ENCODE measurements at places on chromosomes 3 and 15.

DNA sequence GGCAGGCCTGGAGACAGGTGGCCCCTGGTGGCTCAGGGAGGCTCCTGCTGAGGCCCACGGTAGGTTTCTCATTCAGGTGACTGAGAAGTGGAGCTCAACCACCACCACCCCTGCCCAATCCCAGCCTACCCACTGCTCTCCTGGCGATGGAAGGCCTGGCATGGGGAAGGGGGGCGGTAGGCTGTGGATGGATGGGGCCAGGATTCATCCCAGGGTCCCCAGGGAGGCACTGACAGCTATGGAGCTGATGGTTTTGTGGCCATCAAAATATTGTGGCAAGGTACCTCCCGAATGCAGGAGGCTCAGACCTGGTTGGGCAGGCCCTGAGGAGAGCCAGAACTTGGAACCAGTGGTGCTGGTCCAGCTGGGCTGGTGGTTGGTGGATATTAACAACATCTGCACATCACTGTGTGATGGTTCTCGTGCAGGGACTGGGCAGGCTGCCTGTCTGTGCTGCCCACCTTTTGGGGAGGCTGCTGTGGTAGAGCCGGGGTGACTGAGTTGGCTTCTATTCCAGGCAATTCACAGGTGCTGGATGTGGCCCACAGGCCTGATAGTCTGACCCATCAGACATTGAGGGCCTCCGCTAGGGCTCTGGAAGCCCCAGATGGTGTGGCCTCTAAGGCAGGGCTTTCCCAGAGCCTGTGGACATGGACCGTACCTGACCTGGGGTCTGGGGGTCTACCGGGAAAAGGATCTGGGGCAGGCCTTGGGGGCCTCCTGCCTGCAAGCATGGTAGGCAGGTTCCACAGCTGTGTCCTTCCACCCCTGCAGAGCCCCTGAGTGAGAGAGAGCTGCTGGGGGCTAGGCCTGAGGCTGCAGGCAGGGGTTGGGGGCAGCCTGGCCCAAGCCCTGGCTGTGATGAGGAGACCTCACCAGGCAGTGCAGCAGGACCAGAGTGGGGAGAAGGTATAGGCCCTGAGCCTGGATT lies 3.4 kb downstream of the ZBTB47 start:
- no peak for DNase-seq

GRCh38 chr3:86930181-86930580 lies 60.8 kb downstream of the VGLL3 start:
- no peak for DNase-seq

- no peak for DNase-seq
These were observed 89.4 kb downstream of the FOXB1 start for GRCh38 chr15:60093273-60094067.

GRCh38 chr3:71492974-71493771 lies 90.4 kb downstream of the FOXP1 start:
- peak; percentile 32 for DNase-seq

GRCh38 chr15:29116970-29117700 lies 152.5 kb downstream of the NSMCE3 start:
- DNase-seq: no peak

GRCh38 chr15:89662893-89663626 lies 7.8 kb upstream of the KIF7 start:
- DNase-seq: no peak

Data from effector CD4-positive, alpha-beta T cell (primary cell).